Activated T-cell treated with anti-CD3 and anti-CD28 coated beads, Interleukin-2, amount 50 U/mL, for 4 hours (primary cell): ENCODE measurements at places on chromosomes 11 and 22.

DNA sequence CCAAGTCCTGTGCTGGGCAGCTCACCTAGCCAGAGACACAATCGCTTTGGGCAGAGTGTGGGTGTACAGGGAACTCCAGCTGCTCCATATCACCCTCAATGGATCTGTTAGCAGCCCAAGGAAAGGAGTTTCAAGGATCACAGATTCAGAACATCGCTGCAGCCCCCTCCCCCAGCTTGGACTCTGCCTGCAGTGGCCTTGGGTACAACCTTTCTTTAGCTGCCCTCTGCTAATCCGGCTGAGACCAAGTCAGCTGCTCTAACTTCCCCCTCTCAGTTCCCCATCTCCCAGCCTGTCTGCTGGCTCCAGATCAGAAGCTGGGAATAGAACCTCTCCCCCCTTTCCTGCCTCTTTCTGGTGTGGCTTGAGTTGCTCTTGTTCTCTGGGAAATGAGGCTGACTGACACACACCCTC, 1.3 kb downstream of the TMEM86A start:
- no peak for DNase-seq

GRCh38 chr11:116997071-116997470, 101.2 kb downstream of the SIK3 start:
- DNase-seq, result no peak

- DNase-seq, result no peak
These were observed 20.3 kb upstream of the MALAT1 start for GRCh38 chr11:65478388-65479183.

- DNase-seq, result no peak
These were observed 36.5 kb downstream of the TSPAN18 start for GRCh38 chr11:44763121-44763820.

DNA sequence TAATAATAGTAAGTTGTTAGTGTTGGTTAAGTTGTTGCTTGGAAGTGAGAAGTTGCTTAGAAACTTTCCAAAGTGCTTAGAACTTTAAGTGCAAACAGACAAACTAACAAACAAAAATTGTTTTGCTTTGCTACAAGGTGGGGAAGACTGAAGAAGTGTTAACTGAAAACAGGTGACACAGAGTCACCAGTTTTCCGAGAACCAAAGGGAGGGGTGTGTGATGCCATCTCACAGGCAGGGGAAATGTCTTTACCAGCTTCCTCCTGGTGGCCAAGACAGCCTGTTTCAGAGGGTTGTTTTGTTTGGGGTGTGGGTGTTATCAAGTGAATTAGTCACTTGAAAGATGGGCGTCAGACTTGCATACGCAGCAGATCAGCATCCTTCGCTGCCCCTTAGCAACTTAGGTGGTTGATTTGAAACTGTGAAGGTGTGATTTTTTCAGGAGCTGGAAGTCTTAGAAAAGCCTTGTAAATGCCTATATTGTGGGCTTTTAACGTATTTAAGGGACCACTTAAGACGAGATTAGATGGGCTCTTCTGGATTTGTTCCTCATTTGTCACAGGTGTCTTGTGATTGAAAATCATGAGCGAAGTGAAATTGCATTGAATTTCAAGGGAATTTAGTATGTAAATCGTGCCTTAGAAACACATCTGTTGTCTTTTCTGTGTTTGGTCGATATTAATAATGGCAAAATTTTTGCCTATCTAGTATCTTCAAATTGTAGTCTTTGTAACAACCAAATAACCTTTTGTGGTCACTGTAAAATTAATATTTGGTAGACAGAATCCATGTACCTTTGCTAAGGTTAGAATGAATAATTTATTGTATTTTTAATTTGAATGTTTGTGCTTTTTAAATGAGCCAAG, 2.7 kb downstream of the NEAT1 start:
- peak; percentile 78 for DNase-seq

GRCh38 chr11:74070723-74071492, 62.0 kb upstream of the UCP3 start:
- no peak for DNase-seq

GRCh38 chr22:35072925-35073324, 7.0 kb downstream of the ISX start:
- DNase-seq, result no peak

GRCh38 chr11:76240161-76240540, 33.8 kb upstream of the WNT11 start:
- DNase-seq, result no peak

DNA sequence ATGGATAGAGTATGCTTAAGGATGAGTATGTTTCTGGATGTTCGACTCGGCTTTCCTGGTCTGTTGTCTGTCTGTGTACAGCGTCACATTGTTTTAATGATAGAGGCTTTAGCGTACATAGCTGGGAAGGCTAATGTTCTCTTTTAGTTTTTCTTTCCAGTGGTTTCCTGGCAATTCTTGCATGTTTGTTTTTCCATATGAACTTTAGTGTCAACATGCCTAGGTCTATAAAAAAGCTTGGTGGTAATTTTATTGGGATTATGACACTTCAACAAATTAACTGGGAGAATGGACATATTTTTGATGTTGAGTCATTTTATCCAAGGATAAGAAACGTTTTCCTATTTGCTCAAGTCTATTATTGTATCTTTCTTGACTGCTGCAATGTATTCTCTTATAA, 17.6 kb downstream of the F2 start:
- DNase-seq, result no peak

DNA sequence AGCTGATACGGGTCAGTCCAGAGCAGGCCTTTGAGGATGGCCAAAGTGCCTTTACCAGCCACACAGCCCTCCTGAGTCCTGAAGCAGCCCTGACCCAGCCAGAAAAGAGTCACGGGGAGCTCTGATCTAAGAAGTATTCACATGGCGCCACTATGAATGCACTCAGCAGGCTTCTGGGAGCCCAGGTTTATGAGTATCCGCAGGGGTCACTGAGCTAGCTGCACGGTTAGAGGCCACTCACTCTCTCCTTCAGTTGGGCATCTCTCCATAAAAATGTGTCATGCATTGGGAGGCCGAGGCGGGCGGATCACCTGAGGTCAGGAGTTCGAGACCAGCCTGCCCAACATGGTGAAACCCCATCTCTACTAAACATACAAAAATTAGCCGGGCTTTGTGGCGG, 10.3 kb downstream of the KIAA1671 start:
- DNase-seq, result no peak

GRCh38 chr11:94655291-94655690, 88.1 kb downstream of the PIWIL4 start:
- no peak for DNase-seq

DNA sequence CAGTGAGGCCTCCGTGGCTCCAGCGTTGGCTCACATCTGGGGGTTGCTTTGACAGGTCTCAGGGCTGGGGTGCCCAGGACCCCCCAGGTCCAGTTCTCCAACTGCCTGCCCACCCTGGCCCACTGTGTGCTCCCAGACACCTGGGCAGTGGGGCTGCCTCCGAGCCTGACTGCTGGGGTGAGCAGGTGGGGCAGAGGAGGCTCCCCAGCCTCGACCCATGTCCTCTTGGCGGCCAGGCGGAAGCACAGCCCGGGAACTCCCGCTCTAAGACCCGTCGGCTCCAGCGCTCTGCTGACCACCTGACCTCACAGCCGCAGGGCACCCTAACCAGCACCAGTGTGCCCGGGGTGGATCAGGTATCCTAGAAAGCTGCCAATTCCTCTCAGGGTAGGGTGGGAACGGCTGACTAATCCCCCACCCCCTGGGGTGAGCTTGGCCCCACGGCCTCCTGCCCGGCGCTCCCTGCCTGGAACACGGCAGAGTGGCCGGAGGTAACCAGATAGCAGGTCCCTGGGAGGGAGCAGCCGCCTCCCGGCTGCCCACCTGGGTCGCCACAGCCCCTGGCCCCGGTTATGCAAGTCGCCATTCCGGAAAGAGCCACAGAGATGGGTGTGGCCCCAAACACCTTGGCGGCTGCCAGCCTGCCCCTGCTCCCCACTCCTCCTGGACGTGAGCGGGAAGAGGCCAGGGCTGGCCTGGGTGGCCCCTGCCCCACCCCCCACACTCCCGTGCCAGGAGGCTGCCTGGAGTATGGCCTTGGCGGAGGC, 19.2 kb upstream of the MUC5B start:
- peak; percentile 4 for DNase-seq

- DNase-seq, result no peak
These were observed 448.0 kb upstream of the FAT3 start for GRCh38 chr11:91776655-91777054.

DNA sequence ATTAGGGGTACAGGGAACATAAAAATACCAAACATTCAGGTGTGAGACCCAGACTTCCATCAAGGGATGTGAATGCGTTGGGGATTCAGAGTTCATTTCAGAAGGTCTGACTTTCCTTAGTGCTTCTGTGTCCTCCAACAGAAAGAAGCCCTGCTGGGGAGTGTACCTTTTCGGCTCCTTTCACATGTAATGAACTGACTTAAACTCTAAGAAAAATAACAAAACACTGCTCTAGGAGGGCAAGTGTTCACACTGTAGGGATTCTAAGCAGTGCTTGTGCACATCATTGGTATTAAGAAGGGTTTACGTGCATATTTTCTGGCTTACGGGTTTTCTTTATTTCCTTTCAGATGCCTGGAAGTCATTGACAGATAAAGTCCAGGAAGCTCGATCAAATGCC, 15.7 kb upstream of the TTC36 start:
- no peak for DNase-seq

GRCh38 chr11:565921-566509, 5.2 kb downstream of the RASSF7 start:
- no peak for DNase-seq

DNA sequence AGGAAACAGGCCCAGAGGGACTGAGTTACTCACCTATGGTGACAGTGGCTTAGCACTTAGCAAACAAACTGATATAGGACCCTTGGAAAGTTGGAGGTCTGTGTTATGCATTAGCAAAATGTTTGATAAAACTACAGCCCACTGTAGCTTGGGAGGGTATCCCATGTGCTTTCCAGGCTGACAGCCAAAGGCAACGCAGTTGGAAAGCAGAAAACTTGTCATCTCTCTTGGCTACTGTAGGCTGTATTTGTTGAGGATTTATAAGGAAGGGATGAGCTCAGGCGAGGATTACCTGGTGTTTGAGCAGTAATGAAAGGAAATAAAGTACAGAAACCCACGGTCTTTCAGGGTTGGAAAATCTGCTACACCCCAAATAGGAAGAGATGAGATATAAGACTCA, 23.8 kb downstream of the SDHAF2 start:
- DNase-seq, result no peak

DNA sequence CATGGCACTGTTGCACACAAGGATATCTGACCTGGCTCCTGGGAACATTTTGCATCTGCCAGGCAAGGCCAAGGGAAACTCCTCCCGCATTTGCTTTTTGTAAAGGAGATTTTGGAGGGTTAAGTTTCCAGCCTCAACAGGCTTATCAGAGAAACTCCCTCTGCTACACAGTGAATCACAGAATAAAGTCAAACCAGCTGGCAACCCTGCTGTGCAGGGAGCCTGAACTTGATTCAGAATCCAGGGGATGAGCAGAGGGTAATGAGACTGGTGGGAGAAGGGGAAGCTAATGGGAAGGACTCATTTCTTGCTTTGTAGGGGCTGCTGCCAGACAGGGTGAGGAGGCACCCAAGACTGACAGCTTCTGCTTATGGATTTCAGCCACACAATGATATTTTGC, 185.3 kb upstream of the ISX start:
- no peak for DNase-seq

DNA sequence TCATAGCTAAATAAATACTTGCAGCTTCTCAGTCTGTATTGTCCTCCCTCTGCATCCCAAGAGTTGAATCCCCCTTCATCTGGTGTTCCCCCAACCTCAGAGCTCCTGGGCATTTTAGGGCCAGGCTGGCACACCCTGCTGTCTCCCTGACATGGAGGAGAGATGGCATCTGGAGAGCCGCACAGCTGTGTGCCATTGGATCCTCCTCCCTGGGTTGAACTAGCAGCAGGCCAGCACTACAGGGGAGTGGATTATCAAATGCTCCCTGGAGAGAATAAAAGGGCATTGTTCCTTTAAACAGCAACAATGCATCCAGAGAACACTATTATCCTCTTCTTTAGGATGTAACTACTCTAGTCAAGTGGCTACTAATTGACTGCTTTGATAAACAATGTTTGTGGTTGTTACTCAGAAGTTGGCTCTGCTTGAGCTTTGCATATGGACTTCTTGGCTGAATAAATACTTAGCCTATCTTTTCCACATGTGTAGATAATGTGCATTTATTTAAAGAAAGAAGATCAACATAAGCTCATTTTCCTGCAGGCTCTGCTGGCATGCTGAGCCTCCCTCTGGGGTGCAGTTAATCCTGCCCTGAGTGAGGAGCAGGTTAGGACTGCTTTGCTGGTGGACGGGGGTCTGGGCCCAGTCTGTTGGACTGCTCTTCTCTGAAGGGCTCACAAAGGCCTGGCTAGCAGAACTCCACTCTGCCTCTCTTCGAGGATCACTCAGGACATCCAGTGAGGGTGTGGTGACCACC, 897.2 kb downstream of the TBC1D22A start:
- DNase-seq, result no peak

- DNase-seq, result no peak
These were observed 94.1 kb upstream of the PRDM11 start for GRCh38 chr11:45052361-45052760.

GRCh38 chr11:108370315-108370714, 97.0 kb downstream of the C11orf65 start:
- DNase-seq, result no peak

- no peak for DNase-seq
These were observed 3.6 kb upstream of the CCDC81 start for GRCh38 chr11:86370922-86371594.

- no peak for DNase-seq
These were observed 54.3 kb upstream of the PPARA start for GRCh38 chr22:46096051-46096450.

GRCh38 chr11:33443684-33444083, 186.5 kb downstream of the HIPK3 start:
- no peak for DNase-seq

- no peak for DNase-seq
These were observed 110.2 kb downstream of the ST3GAL4 start for GRCh38 chr11:126465573-126466188.

DNA sequence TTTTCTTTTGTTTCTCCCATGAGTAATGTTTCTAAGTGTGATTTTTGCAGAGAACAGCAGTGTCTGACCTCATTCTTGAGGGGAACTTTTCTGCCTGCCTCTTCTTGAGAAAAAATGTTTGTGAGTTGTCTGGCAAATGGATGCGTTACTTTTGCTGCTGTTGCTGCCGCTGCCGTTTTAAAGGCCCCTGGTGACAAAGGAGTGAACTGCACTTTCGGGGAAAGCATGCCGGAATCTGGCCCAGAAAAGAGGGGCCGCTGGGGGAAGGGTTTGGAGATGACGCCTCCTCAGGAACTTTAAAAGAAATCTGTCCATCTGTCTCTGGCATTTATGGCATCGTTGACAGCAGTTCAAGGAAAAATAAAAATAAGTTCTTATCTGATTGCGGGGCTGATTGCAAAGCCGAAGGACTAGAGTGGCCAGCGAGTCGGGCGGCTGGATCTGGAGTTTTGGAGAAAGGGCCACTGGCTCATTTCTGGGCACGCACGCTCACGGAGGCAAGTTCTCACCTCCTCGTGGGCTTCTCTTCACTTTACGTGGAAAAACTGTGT, 16.5 kb downstream of the ZBTB16 start:
- DNase-seq, result peak; percentile 28

DNA sequence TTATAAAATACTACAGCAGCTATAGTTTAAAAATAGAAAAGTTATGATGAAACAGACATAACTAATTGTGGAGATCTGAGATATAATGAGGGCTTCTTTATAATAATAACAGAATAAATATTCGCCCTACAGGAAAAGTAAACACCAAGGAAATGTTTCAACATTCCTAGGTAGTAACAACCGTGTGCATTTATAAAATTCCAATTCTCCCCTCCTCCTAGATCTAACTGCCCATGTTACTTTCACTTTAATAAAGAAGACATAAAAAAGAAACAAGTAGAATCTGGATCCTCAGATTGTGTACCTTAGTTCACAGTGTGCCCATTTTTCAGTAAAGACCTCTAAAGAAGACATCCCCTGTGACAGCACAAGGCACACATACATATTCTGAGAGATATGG, 57.8 kb upstream of the MN1 start:
- DNase-seq, result no peak
